ENCODE measurements at places on chromosomes 3 and 15.

- DNase-seq, result no peak
These were observed 37.5 kb downstream of the ARHGAP31 start for GRCh38 chr3:119331661-119332060.

- DNase-seq, result no peak
These were observed 1.7 kb downstream of the P2RY13 start for GRCh38 chr3:151327571-151328198.

DNA sequence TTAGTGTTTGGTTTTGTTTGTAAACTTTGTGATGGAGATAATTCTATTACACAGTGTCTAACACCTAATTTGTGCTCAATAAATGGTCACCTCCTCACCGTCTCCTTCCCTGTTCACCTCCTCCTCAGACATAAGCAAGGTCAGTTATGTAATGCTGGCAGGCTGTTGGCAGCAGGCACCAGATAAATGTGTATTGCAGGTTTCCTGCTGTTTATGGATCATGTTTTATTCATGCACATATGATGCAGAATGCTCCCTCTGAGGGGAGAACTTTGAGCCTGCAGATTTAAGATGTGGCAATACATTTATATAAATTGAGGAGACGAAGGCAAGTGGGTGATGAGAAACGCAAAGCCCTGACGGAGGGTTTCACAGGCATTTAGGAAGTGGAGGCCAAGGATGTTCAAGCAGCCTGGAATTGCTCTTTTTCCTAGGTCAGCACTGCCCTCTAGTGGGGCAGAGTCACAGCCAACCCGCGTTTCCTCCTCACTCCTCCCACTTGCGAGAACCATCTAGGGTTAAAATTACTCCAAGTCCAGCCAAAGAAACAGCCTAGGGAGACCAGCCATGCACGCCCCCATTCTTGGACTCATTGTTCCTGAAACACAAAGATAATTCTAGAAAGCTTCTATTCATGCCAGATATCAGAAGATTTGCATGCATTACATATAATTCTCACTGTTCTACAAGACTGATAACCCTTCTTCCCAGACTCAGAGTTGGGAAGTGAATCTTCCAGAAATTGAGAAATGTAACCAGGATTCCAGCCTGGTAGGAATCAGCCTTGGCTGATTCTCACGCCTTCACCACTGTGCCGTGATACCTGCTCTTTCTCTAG lies 228.7 kb downstream of the SLCO3A1 start:
- DNase-seq, result peak; percentile 51

- DNase-seq, result no peak
These were observed 372.5 kb downstream of the IL20RB start for GRCh38 chr3:137330246-137330645.

GRCh38 chr3:126961191-126961790 lies 21.6 kb upstream of the PLXNA1 start:
- DNase-seq, result peak; percentile 41

DNA sequence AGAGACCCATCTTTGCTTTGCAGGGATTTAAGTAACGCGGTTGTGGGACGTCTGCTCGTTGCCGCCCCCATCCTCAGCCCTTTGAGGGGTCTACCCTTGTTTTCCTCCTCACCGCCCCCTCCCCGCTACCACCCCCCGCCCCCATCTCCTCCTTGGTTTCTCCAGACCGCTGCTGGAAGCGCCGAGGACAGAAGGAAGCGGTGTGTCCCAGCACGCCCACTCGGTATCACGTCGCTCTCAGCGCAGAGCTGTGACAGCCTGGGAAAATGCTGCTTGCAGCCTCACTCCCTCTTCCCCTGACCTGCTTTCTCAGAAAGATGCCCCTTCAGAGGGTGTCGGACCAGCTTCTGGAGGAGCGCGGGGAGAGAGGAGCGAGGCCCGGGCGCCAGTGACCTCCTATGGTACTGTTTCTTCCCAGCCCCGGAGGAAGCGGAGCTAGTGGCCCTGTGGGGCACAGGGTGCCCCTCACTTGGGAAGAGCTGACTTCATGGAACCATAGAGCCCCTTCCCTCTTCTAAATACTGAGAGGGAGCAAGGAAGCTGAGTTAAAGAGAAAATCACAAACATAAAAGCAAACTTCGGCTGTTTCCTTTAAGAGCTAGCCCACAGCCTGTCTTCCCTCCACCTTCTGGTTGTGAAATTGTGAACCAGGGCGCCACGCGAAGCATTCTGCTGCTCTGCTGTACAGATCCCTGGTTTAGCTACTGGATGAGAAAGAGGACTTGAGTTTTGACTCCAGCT lies 698 bp downstream of the IL1RAP start:
- DNase-seq, result peak; percentile 56

DNA sequence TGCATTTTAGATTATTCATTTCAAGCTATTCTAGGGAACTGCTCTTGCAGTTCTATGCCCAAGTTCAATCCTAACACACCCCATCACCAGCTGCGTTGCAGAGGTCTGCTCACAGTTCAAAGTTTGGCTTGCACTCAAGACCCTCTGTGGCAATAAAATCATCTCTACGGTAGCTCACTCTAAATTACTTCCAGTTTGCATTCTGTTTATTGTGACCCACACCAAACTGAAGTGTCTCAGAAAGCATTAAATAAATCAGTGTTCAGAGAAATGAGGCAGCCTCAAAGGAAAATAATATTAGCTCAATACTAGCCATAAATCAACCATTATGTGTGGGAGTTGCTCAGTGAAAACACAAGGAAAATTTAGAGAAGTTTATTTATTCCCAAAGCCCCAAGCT lies 250.3 kb downstream of the MAGI1 start:
- DNase-seq, result no peak

DNA sequence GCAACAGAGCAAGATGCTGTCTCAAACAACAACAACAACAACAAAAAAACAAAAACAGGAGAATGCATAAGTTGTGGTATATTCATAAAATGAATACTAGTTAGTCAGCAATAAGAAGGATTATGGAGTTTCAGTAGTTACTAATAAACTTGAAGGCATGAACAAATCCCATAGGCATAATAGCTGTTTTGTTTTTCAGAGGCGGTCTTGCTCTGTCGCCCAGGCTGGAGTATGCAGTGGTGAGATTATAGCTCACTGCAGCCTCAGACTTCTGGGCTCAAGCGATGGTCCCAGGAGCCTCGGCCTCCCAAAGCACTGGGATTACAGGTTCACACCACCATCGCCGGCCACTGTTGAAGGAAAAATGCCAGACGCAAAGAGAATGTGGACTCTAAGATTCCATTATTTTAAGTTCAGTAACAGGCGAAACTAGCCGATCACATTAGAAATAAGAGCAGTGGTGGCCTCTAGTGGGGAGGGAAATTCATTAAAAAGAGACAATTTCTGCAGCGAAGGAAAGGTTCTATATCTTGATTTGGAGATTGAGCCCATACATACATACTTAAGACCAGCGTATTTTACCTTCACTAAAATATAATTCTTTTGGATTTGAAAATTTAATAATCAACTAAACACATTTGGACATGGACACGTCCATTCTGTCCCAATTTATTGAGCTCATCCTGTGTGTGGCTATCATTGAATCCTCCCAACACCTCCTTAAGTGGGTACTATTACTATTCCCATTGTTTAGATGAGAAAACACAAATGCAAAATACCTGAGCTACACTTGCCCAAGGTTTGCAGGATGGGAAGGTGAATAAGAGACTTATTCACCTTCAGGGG lies 27.4 kb upstream of the HDAC11 start:
- DNase-seq, result peak; percentile 55

GRCh38 chr3:133644768-133645167 lies 17.0 kb downstream of the TOPBP1 start:
- DNase-seq, result peak; percentile 91

GRCh38 chr15:88125576-88125975 lies 131.0 kb downstream of the NTRK3 start:
- DNase-seq, result no peak

DNA sequence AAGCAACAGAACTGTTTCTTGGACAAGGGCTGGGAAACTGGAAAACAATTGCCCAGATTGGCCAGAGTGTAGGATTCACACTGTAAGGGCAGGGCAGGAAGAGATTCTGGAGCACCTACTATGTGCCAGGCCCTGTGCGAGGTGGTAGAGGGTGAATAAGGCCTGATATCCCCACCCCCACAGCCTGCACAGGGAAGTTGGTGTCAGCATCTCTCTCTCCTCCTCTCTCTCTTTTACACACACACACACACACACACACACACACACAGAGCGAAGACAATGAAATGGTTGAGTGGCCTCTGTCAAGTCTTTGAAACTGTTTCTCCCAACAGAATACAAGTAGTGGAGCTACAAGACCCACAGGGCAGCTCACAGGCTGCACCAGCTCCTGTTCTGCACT lies 47.1 kb upstream of the SLCO2A1 start:
- no peak for DNase-seq

DNA sequence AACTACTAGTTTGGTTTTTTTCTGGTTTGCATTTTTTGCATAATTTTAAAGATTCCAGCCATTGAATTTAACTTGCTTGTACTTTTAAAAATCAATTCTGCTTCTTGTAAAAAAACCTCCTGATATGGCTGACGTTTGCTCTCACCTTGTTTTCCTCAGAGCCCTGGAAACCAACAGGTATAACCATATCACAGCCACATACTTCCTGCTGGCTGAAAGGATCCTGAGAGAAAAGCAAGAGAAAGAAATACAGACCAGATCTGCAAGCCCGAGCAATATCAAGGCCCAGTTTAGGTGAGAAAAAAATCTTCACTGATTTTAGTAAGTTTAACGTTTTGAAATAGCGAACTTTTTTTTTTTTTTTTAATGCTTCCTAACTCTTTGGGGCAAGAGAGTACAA lies 56.8 kb downstream of the SNRK start:
- DNase-seq, result no peak

- DNase-seq, result peak; percentile 35
These were observed 37.0 kb downstream of the ZNF710 start for GRCh38 chr15:90037961-90038631.

DNA sequence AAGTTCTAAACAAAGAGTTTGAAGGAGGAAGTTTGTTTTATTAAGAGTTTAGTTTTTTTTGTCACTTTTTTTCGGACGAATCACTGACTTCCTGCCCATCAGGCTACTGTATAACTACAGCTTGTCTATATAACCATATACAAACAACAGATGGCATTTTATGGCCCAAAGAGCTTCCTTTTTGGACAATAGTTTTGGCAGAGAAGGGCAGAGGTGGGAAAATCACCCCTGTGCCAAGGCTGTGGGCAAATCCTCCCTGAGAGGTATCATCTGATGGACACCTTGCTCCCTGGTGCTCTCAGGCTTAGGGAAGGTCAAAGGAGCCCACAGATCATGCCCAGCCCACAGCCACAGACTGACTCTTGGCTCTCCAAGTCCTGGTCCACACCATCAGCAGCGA lies 113.4 kb downstream of the OXNAD1 start:
- DNase-seq, result no peak

DNA sequence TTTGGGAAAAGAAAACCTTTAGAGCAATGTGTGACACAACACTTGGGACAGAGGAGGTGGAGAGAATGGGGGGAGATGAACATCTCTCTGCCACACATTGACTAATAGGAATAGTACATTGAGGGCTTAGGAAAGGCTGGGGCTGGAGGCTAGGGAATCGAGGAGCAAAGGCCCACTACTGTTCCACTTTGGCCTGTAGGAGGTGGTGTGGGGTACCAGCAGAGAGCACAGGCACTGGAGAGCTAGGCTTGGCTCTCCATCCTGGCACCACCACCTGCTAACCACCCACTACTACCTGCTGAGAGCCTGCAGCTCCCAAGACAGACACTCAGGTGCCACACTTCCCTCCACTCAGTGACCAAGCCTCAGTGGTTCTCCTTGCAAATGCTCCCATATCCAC lies 19.4 kb downstream of the CCDC32 start:
- DNase-seq, result no peak

DNA sequence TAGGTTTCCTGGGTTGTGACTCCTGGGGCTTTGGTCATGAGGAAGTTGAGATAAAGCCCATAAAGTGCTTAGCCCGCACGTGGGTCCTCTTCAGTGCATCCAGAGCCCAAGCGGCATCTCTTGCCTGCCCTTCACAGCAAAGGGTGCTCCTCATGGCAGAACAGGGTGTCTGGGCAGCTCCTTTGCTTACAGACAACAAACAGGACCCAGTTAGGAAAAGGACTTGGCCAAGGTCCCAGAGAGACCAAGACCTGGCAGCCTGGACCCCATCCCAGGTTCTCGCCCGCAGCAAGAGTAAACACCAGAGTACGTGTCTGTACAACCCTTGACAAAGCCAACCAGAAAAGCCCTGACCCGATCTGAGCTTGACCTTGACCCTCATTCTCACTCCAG lies 27.0 kb downstream of the ALS2CL start:
- DNase-seq, result no peak

Data from EL (cell line).